ENCODE measurements at places on chromosomes 12 and 14.

GRCh38 chr14:104026024-104026423 lies 59.5 kb upstream of the ASPG start:
- DNase-seq = no peak

DNA sequence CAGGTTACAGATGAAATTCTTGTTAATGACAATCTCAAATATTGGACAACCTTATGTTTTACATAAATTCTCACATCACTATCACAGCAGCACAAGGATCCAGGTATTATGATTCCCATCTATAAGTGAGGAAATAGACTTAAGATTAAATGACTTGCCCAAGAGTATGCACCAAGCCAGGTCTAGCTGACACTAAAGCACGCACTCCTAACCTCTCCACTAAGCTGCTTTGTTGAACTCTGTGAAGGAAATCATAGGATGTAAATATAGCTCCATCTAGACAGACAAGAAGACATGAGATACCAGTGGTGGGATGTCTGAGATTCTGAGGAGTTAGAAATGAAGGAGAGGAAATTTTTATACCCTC lies 87.9 kb downstream of the PHLDA1 start:
- DNase-seq = no peak

DNA sequence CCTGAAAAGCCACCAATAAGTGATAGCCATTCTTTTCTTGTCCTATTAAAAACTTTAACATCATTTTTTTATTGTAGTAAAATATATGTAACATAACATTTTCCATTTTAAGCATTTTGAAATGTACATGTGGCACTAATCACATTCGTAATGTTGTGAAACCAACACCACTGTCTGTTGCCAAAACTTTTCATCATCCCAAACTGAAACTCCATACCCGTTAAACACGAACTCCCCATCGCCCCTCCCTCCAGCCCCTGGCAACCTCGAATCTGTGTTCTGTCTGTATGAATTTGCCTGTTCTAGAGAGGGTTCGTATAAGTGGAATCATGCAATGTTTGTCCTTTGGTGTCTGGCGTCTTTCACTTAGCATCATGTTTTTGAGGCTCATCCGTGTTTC lies 75.9 kb downstream of the CCDC92 start:
- DNase-seq = no peak

DNA sequence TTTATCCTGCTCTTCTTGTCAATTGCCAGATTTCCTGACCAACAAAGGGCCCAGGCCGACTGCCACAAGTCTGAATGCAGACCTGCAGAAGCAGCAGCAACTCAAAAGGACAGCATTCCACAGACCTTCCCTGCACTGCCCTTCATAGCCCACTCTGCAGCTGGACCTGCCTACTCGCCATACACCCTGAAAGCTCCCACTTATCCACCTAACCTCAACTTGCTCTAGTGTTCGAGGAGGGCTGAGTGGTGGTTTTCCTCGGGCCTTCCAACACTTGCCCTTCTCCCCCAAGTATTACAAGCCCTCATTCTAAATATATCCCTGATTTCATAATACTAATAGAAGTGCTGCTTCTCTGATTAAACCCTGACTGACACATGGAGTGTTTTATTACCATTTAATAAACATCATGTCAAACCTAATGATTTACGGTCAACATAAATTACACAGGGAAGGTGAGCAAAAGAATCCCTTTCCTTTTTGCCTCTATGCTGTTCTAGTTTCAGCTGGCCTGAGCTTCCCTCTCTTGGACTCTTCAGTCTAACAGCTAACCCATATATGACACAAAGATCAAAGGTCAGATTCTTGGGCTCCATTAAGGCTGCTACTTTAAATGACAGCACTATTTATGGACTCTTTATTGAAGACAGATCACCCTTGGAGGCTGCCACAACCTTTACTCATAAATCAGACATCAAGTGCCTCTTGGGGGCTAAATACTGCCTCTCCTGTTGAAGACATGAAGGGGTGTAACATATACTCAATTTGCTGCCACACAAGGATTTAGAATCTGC lies 1546.9 kb upstream of the TMEM132C start:
- DNase-seq = no peak

- DNase-seq = no peak
Measured at GRCh38 chr14:76953311-76953945, 75.1 kb downstream of the IRF2BPL start.

DNA sequence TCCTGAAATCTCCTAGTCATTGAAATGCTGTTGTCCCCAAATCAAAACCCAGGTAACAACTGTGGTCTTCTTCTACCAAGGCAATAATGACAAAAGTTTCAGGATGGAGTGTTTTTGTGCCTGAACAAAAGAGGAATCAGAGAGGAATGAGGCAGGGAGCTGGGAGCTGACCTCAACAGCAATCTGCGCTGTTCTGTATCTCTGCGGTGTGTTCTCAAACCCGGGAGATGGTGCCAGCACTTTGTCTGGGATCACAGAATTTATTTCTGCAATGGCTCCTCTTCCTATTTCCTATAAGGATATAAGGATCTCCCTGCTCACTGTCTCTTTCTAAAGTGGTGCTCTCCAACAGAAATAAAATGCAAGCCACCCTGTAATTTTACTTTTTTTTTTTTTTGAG lies 449 bp upstream of the GLT8D2 start:
- DNase-seq = no peak

DNA sequence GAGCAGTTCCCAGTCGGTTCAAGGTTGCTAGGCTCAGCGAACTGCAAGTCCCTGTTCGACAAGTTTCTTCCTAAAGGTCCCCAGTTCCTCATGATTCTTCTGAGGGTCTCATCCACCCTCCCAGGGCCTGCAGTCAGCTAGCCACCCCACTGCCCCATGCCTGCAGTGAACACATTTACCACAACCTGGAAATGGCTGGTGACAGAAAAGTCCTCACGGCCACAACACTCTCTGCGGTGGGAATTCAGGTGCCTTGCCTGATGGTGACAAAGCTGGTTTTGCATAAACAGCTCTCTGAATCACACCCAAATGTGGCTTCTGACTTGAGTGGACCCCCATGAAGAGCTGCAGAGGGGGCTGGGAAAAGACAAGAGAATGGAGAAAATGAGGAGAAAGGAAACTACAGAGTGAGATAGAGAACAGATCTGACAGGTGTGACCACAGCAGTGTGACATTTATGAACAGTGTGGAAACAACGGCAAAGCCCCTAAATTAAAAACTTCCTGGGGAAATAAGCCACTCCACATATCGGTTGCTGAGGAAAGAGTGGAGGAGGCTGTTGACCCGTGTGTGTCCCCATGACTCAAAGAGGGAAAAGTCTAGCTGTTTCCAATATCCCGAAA lies 1.3 kb upstream of the CD27 start:
- DNase-seq = no peak

DNA sequence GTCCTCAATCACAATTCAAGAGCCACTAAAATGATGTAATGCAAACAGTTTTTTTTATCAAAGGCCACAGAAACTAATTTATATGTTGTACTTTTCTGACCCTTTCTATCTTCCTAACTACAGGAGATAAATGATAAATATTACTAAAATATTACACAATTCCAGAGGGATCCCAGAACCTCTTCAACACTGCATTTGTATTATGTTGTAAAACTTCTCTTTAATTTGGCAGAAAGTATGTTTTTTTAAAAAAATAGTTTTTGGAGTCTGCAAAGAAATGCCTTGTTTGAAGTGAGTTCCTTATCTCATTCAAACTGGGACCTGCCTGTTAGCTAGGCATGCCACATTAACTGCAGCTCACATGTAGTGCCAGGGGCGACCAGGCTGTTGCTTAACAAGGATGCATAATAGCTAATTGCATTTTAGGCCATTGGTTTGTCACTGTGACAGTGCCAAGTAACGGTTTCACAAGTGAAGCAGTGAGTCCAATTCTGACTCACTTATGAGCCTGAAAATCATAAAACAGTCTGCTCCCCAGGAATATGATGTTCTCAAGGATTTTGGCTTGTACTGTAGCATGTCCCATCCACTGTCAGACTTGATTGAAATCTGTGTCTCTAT lies 266.9 kb downstream of the KTN1 start:
- DNase-seq = no peak

DNA sequence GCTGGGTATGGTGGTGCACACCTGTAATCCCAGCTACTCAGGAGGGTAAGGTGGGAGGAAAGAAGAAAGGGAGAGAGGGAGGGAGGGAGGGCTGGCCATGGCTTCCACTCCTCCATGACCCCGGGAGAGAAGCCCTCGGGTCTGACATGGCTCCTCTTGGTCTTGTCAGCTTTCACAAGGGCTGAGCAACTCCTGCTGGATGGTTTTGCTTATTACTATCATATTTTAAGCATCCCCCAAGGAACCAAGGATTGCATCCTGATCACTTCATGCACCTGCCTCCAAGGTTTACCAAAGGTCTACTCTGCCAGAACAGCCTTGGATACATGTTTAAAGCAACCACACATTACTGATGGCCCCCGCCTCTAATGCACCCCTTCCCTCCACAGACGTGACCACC lies 28.0 kb upstream of the NCOR2 start:
- DNase-seq = no peak

DNA sequence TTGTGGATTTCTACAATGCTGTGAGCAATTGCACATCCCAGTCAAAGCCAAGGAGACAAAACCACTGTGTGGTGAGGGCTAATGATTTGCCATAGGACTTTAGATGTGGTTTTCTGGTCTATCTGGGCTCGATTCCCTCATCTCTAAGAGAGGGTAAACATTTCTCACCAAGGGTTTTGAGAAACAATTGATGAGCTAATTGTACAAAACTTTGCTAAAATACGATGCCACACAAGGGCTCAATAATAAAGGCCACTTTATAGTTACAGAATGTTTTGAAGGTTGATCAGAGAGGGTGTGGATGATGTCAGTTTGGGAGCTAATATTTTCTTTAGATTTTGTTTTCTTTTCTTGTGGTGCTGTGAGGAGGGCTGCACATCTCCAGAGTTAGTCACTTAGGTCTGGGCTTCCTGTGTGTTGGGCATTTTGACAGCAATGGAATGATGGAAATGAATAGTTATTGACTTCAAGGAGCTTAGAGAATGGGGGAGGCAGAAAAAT lies 60.8 kb upstream of the SLC38A4 start:
- no peak for DNase-seq

DNA sequence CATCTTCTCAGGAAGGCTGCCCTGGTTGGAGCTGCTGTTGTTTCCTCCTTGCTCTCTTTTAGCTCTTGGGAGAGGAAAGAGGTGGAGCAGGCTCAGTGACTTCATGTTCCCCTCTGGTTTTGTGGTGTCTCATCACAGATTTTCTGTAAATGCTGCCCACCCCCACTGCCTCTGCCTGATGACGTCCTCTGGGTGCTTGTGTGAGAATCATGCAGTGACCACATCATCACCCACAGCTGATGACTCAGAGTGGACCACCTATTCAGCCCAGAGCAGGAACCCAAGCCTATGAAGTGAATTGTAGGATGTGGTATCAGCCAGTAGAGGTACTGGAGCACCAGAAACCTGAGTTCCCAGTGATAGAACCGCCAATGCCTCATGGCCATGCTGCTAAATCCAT lies at the start of gene GZMB:
GZMB (minus strand) TSS at position 33 of the 400 bp plus-strand sequence; CDS start at position 3, 30 bp downstream.
- peak; percentile 8 for DNase-seq

GRCh38 chr14:104297721-104298401 lies 159.5 kb downstream of the KIF26A start:
- DNase-seq = no peak

DNA sequence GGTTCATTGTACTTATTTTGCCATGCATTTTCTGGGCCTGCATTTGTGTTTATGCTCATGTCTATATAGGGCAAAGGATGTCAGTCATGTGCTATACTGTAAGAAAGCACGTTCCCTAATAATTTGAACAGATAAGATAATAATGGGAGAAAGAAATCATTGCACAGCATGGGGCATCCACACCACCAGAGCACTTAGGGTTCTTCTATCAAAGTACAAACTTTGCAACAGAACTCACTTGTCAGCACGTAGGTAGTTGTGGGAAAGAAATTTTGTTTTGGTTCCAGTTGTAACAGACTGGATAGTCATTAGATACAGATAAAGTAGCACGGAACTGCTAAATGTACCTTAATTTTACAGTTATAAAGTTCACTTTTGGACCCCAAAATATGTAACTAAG lies 10.1 kb downstream of the PPP1CC start:
- DNase-seq = no peak
